ENCODE measurements at places on chromosomes 1 and 21. TPM values are rescaled to one million over a fixed set of nuclear protein-coding genes. Genes with fewer than 3 reads are reported as not detected.

DNA sequence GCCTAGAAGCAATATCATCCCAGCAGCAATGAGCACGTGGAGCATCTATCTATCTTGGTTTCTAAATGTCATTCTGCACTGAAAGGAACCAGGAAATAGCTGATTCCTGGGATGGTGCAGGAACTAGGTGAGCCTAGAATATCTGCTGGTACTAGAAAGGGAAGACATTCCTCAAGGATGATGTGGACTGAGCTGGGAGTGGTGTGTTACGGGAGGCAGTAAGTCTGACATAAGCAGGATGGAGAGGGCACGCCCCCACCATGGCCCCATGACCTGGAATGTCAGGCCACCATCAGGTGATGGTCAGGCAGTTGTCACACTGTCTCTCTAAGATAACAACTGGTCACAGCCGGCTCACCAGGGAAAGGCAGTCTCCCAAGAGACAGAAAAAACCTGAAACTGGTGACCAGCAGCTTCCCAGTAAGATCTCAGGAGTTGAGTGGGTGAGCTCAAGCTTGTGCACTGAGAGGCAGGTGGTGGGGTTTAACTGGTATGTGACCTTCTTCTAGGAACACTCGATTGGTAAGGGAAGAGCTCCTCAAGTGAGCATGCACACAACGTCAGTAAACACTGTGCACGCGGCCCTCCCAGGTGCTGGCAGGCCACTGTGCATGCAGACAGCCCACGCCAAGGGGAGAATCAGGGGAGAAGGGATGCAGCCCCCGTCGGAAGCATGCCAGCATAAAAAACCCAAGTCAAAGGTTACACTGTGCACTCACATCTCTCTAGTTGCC lies 148.7 kb downstream of the ADSS2 start:
- no peaks in the 10 kb centered on the region for H3K27me3 ChIP-seq
- peak overlapping the region; percentile 40 for H3K27ac ChIP-seq

GRCh38 chr1:236507022-236507700 lies 16.6 kb upstream of the LGALS8 start:
- no peak for DNase-seq
- peaks cover 16% of the 10 kb centered on the region for H3K4me1 ChIP-seq
- no peaks in the 10 kb centered on the region for H3K27me3 ChIP-seq
- H3K4me3 ChIP-seq: no peak overlapping the region
- no peaks in the 10 kb centered on the region for H3K36me3 ChIP-seq

GRCh38 chr21:42683371-42684108 lies 30.1 kb downstream of the PDE9A start:
- no peak for DNase-seq
- peak overlapping the region; percentile 20 for H3K27ac ChIP-seq
- H3K27me3 ChIP-seq: no peaks in the 10 kb centered on the region
- peaks cover 67% of the 10 kb centered on the region for H3K36me3 ChIP-seq
- no peaks in the 10 kb centered on the region for H3K4me1 ChIP-seq
- H3K4me3 ChIP-seq: no peak overlapping the region

DNA sequence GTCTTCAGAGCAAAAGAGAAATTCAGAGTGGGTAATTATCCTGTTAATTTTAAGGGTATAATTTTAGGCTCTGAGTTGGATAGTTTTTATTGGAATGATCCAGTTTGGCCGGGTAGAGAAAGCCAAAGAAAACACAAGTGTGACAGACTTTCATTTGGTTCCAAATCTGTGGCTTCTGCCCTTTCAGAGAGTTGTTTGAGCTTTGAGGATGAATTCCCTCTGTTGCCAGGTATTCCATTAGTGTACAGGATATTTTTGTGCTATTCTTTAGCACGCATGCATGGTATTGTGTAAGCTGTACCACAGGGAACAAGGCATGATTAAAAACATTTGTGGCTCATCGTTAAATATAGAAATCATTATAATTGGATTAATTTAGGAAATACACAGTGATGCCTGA lies 384.4 kb downstream of the ADGRL2 start:
- no peaks in the 10 kb centered on the region for H3K36me3 ChIP-seq
- H3K27me3 ChIP-seq: no peaks in the 10 kb centered on the region
- no peaks in the 10 kb centered on the region for H3K4me1 ChIP-seq
- DNase-seq: no peak

GRCh38 chr1:2856066-2856390 lies 54.5 kb upstream of the TTC34 start:
- H3K36me3 ChIP-seq: no peaks in the 10 kb centered on the region
- H3K27me3 ChIP-seq: no peaks in the 10 kb centered on the region
- no peak overlapping the region for H3K4me3 ChIP-seq
- no peak for DNase-seq
- H3K4me1 ChIP-seq: no peaks in the 10 kb centered on the region

DNA sequence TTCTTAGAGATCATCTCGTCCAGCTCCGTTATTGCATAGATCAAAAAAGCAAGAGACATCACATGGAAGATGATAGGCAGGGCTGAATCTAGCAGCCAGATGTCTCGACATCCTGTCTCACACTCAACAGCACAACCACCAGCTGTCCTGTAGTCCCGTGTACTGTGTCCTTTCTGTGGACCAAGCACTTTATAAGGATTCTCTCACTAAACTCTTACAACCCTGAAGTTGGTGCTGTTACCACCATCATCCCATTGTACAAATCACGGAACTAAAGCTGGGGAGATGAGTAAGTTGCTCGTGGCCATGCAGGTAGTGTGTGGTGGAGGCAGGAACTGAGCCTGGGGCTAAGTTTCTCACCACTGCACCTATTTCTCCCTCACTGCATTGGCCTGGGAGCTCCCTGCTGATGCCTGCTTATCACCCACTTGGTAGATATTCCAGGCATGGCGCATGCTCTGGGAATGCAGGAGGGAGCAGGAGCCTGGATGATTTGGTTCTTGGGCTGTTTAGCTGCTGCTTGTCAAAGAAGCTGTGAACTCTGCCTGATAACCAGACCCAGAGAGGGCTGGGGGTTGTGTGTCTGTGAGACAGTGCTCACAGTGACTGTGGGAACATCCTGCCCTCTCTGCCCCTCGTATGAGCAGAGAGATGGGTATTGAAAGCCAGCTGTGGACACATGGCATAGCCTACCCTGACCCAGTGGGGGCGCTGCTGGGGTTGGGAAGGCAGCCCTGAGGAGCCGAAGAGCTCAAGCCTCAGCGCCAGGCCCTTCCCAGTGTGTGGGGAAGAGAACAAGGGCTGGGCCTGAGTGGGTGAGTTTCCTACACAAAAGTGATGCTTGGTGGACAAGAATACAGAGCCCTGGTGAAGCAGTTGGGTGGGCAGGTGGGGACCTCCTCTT lies 13.6 kb downstream of the PPFIA4 start:
- no peak for DNase-seq
- no peaks in the 10 kb centered on the region for H3K36me3 ChIP-seq
- no peak overlapping the region for H3K27ac ChIP-seq
- no peaks in the 10 kb centered on the region for H3K27me3 ChIP-seq
- H3K4me3 ChIP-seq: no peak overlapping the region

- H3K36me3 ChIP-seq: no peaks in the 10 kb centered on the region
- DNase-seq: no peak
- no peaks in the 10 kb centered on the region for H3K4me1 ChIP-seq
- no peak overlapping the region for H3K4me3 ChIP-seq
These were observed 16.2 kb upstream of the COL18A1 start for GRCh38 chr21:45388611-45389296.

Gene CD52
- 31.1 TPM for polyA plus RNA-seq

- no peak overlapping the region for H3K4me3 ChIP-seq
- no peak overlapping the region for H3K27ac ChIP-seq
- DNase-seq: no peak
These were observed 101.6 kb downstream of the TLR5 start for GRCh38 chr1:223041481-223041880.

DNA sequence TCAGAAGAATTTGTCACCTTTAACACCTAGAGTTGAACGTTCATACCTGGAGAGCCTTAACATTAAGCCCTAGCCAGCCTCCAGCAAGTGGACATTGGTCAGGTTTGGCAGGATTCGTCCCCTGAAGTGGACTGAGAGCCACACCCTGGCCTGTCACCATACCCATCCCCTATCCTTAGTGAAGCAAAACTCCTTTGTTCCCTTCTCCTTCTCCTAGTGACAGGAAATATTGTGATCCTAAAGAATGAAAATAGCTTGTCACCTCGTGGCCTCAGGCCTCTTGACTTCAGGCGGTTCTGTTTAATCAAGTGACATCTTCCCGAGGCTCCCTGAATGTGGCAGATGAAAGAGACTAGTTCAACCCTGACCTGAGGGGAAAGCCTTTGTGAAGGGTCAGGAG lies 52.3 kb downstream of the UBE4B start:
- no peaks in the 10 kb centered on the region for H3K27me3 ChIP-seq
- no peaks in the 10 kb centered on the region for H3K36me3 ChIP-seq
- H3K4me3 ChIP-seq: no peak overlapping the region
- H3K4me1 ChIP-seq: no peaks in the 10 kb centered on the region

DNA sequence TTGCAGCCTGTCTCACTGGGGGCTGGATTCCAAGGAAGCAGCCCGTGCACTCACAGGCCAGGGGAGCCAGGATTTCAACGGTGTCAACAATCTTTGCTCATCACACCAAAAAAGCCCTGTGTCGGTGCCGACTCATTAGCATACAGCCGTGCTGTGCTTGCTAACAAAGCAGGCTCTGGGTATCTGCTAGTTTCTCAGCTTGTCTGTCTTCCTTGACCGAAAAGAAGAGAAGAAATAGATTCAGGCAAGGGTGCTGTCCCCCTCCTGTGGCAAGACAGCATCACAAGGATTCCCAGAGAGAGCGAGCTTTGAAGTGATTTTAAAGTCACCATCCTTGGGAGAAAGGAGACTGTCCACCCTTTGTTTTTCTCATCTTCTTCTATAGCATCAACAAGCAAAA lies 214.7 kb downstream of the SDCCAG8 start:
- DNase-seq: no peak
- H3K36me3 ChIP-seq: peaks cover 18% of the 10 kb centered on the region
- no peak overlapping the region for H3K27ac ChIP-seq
- no peaks in the 10 kb centered on the region for H3K27me3 ChIP-seq

- no peak for DNase-seq
- H3K36me3 ChIP-seq: no peaks in the 10 kb centered on the region
- H3K4me3 ChIP-seq: no peak overlapping the region
- no peak overlapping the region for H3K27ac ChIP-seq
- no peaks in the 10 kb centered on the region for H3K27me3 ChIP-seq
These were observed 60.3 kb upstream of the LRRC8D start for GRCh38 chr1:89760496-89760895.

DNA sequence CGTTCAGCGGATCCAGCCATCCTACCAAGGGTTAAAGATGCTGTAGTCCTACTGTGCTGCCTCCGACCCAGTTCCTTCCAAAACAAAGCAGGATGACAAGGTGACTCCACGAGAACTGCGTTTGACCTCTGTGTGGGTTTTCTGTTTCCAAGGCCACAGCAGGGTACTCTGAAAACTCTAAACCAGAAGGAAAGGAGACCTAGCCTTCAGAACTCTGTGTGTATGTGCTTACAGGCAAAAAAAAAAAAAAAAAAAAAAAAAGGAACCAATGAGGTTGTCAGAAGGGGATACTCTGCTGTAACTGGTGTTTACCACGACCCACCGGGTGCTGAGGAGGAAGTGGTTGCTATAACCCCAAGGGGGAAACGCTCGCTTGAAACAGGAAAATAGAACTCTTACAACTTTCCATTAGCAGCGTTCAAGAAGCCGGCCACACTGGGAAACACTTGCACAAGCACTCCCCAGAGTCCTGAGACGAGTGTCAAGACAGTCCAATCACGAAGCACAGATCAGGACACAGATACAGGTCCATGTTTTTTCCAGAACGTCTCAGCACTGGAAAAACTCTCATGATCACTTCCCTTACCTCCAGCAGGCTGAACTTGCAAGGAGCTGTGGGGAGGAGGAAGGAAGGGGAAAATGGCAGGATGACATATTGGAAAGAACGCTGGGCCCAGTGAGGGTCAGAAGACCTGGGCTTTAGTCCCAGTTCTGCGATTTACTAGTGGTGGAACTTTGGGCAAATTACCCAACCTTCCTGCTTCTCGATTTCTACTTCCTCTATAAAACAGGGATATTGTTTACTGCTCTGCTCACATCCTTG lies 64.0 kb downstream of the ITPKB start:
- H3K4me3 ChIP-seq: no peak overlapping the region
- DNase-seq: peak; percentile 68
- peaks cover 5% of the 10 kb centered on the region for H3K36me3 ChIP-seq

DNA sequence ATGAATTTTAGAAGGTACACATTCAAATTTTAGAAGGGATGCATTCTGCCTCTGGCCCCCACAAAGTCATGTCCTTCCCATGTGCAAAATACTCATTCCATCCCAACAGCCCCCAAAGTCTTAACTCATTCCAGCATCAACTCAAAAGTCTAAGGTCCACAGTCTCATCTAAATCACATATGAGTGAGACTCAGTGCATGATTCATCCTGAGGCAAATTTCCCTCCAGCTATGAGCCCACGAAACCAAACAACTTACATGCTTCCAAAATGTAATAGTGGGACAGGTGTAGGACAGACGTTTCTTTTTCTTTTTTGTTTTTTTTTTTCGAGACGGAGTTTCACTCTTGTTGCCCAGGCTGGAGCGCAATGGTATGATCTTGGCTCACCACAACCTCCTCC lies 12.5 kb upstream of the WNT2B start:
- no peak overlapping the region for H3K27ac ChIP-seq
- H3K4me1 ChIP-seq: no peaks in the 10 kb centered on the region
- H3K4me3 ChIP-seq: no peak overlapping the region
- H3K36me3 ChIP-seq: no peaks in the 10 kb centered on the region
